ENCODE measurements at places on chromosomes 1 and 21.

GRCh38 chr21:34693192-34693810 lies 24.5 kb downstream of the CLIC6 start:
- peak; percentile 74 for DNase-seq

DNA sequence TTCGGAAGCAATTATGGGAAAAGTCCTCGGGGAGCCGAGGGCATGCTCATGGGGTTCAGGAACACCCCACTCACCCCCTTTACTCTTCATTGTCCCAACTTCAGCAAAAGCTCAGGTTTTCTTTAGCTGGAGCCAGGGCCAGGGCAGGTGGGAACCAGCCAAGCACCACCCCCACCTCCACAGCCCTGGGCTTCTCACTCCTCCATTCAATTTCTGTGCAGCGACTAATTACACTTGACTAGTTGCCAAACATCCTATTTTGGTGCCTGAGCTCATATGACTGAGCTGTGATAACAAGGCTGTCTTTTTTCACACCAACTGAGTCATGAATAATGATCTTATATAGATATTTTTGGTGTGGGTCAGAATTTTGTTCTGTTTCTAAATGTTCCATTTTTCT lies 257.2 kb upstream of the AJAP1 start:
- peak; percentile 22 for DNase-seq

GRCh38 chr1:43612406-43612805 lies 37.5 kb upstream of the KDM4A start:
- DNase-seq, result no peak

DNA sequence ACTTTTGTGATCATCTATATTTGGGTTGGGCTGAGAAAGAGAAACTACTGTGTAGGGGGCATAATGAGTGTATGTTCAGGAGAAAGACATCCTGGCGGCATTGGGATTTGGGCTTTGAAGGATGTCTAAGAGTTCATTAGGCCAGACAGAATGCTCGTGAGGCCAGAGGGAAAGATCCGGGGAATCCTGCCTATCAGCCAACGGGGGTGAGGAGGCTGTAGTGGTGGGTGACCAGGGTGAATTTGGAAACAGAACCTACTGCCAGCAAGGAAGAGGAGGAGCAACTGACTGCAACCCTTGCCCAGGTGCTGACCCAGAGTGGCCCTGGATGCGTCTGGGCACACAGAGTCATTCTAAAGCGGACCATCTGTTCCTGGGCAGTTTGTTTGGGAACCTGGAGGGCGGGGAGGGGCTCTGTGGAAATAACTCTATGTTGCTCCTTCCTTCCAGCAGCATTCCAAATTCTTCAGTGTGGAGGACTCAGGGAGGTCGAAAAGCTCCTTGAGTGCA lies 56.9 kb upstream of the ECE1 start:
- DNase-seq, result no peak

- peak; percentile 35 for DNase-seq
These were observed 316.9 kb upstream of the SGIP1 start for GRCh38 chr1:66217021-66217420.

Data from fibroblast of skin of scalp (primary cell).